NT2/D1 (cell line): ENCODE measurements at places on chromosomes 12 and 14.

GRCh38 chr14:64598404-64598803 is 48.6 kb downstream of the PPP1R36 start:
- no peak for DNase-seq

DNA sequence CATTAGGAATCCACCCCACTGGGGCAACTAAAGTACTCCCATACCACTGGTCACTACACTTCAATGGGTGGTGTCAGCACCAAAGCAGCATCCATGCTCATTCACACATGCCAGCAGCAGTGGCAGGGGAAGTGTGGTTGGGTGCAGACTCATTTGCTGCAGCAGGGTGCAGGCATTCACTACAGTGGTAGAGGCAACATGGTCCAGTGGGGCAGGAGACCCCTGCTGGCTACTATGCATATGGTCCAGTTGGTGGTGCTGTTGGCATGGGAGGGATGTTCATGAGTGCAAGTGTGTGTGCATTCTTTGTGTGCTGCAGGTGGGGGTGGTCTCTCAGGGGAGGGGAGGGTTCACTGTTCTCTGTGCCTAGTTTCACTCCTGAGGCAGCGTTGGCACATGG is 908.4 kb upstream of the NOVA1 start:
- no peak for DNase-seq

- DNase-seq, result no peak
Measured at GRCh38 chr14:89673512-89674225, 256.6 kb upstream of the FOXN3 start.

- no peak for DNase-seq
Measured at GRCh38 chr12:105107171-105107493, 399 bp upstream of the WASHC4 start.

GRCh38 chr12:119682639-119683252 is 14.8 kb downstream of the PRKAB1 start:
- DNase-seq, result no peak

DNA sequence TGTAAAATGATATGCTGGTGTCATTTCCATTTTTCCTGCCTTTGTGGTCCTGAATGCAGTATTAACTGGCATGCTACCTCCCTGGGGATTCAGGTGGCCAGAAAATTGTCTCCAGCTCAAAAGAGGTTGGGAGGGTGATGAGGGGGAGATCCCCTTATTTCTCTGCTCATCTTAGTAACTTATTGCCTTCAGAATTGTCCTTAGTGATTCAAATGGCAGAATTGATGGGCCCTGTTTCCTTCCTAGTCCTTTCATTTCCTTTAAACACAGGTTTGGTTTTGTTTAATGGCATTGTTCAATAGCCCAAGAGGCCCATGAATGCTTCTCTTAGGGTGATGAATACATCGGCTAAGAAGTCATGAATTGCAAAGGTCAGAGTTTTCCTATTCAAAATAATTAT is 207.0 kb downstream of the SLC41A2 start:
- no peak for DNase-seq

- DNase-seq, result no peak
Measured at GRCh38 chr14:49494836-49495235, 91.3 kb downstream of the RPS29 start.

GRCh38 chr12:52169886-52170285 is 21.9 kb downstream of the KRT80 start:
- no peak for DNase-seq

- no peak for DNase-seq
Measured at GRCh38 chr12:127571578-127571977, 695.4 kb upstream of the TMEM132C start.

- DNase-seq, result no peak
Measured at GRCh38 chr12:32702946-32703345, 23.8 kb downstream of the DNM1L start.

DNA sequence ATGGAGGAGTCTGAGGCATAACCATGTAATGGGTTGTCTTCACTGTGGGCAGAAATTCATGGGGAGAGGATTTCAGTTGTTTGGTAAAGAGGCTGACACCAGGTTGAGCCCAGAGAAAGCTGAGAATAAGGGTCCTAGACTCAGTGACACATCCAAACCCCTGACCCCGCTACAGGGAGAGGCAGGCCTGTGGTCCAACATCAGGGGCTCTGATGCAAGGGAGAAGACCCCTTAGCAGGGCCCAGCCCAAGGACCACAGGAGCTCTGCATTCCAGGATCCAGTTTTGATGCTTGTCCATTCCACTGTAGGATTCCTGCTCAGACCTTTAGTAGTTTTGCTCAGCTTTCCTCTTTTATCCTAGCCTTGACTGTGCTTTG is 15.5 kb downstream of the GPR68 start:
- DNase-seq, result no peak

DNA sequence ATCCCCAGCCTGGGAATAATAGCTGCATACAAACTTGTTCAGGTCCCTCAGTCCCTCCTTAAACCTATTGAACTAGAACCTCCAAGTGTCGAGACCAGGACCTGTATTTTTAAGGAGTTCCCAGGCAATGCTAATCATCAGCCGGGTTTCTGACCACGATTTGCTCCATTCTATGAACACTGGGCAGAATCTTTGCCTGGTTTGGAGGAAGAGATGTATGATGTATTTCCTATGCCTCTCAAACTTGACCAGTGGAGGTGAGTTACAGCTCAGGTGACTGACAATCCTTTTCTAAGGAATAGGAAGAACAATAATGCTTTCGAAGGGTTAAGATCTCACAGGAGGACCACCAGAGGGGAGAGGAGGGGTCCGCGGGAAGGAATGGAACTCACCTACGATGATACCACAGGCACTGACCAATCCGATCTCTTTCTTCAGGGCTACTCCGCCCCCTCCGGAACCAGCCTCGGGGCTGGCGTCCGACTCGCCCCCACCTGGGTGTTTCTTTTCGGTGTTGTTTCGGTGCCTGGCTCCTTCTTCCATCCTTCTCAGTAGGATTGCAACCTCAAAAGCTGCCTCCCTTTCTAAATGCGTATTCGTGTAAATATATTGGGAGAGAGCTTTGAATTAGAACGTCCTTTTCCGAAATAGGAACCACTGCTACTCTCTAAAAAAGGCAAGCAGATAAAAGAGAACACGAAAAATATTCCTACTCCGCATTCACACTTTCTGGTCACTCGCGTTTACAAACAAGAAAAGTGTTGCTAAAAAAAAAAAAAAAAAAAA is 895 bp downstream of the SLC7A8 start:
- DNase-seq, result no peak

DNA sequence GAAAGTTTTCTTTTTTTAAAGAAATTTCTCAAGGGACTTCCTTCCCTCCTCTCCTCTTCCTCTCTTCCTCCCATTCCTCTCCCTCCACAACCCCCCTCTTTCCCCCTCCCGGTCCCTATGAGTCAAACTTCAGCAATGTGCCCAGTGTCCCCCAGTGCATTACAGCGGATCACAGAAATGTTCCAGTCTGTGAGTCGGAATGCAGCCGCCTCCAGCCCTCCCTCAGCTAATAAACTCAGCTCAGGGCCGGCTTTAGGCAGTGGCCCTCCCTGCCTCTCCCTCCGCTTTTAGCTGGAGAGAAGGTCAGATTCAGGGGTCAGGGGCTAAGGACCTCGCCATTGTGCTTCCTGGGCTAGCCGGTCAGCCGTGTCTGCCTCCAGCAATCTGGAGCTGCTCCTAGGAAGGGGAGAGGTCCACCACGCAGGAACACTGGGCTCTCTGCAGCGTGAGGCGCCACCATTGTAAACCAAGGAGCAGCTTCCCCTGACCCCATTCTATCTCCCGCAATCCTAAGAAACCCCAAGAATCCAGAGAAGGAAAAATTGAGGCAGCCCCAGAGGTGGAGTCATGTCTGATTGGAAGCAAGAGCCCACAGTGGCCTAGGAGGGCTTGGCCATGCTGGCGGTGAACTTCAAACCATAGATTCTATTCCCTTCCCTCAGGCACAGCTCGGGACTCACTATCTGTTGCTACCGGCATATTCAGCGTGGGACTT is 1.1 kb upstream of the HDAC7 start:
- DNase-seq, result peak; percentile 90

- no peak for DNase-seq
Measured at GRCh38 chr14:86596024-86596423, 1066.1 kb downstream of the FLRT2 start.

GRCh38 chr12:124854637-124855184 is 9.0 kb downstream of the SCARB1 start:
- DNase-seq, result no peak

- no peak for DNase-seq
Measured at GRCh38 chr12:49944046-49944445, 6.5 kb upstream of the AQP2 start.

- DNase-seq, result peak; percentile 83
Measured at GRCh38 chr12:112590281-112590680, 171.5 kb downstream of the PTPN11 start.

- DNase-seq, result no peak
Measured at GRCh38 chr14:74908861-74909341, 14.2 kb downstream of the RPS6KL1 start.

DNA sequence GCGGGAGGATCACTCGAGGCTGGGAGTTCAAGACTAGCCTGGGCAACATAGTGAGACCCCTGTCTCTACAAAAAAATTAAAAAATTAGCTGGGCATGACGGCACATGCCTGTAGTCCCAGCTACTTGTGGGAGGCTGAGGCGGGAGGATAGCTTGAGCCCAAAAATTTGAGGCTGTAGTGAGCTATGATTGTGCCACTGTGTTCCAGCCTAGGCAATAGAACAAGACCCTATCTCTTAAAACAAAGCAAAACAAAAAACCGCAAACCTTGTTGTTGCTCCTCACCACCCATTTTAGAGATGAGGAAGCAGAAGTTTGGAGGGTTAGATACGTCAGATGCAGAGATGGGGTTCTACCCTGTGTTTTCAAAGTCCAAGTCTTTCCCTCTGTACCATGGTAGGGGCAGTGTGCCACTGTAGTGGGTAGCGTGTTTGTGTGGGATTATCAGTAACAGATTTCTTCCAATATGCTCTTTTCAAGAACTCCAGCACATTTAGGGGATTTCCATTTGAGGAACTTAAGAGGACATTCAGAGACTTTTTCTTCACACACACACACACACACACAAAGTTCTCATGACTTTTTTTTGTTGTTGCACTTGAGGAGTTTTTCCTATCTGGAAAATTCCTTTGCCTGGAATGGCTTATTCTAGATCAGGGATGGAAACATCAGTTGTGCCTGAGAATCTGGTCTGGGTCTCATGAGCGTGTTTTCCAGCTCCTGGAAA is 186.5 kb downstream of the CHST11 start:
- DNase-seq, result no peak

GRCh38 chr12:28034271-28034670 is 61.7 kb upstream of the PTHLH start:
- DNase-seq, result no peak
